Foreskin keratinocyte (primary cell): ENCODE measurements at places on chromosomes 16 and 17. TPM values are rescaled to one million over a fixed set of nuclear protein-coding genes. Genes with fewer than 3 reads are reported as not detected.

Gene WSCD1
- not detected in 2 replicates for total RNA-seq

Gene RPA1
- 44.4 and 52.9 TPM in 2 replicates for total RNA-seq

Gene GRAPL
- not detected in 2 replicates for total RNA-seq

Gene GUCY2D
- 0.49 TPM in 1 of 2 replicates, not detected in the other for total RNA-seq

Gene KATNIP
- total RNA-seq: 14.2 and 14.3 TPM in 2 replicates

Gene LLGL2
- 24.6 and 28.2 TPM in 2 replicates for total RNA-seq

Gene ABCA6
- total RNA-seq: 0.07 TPM in 1 of 2 replicates, not detected in the other

Gene SDR42E2
- total RNA-seq: not detected in 2 replicates

Gene TVP23A
- not detected in 2 replicates for total RNA-seq

Gene CUEDC1
- total RNA-seq: 11.6 and 13.1 TPM in 2 replicates

Gene SRL
- not detected in 2 replicates for total RNA-seq

Gene TXNL4B
- 8.6 and 10.3 TPM in 2 replicates for total RNA-seq

Gene USP31
- 23.0 and 24.2 TPM in 2 replicates for total RNA-seq

Gene BAHCC1
- 4.4 and 5.6 TPM in 2 replicates for total RNA-seq

Gene HS3ST2
- total RNA-seq: 31.1 and 32.4 TPM in 2 replicates

Gene SLC13A5
- total RNA-seq: 0.74 and 1.4 TPM in 2 replicates

Gene FADS6
- total RNA-seq: not detected in 2 replicates

Gene KRTAP16-1
- not detected in 2 replicates for total RNA-seq

Gene DOC2A
- 0.27 and 0.56 TPM in 2 replicates for total RNA-seq

Gene ADGRG3
- not detected in 2 replicates for total RNA-seq

Gene MAPK7
- total RNA-seq: 12.3 and 13.5 TPM in 2 replicates

Gene SGCA
- total RNA-seq: not detected in 2 replicates

Gene KRT27
- not detected in 2 replicates for total RNA-seq

Gene LHX1
- total RNA-seq: not detected in 2 replicates

Gene CD300LF
- total RNA-seq: not detected in 2 replicates

Gene CMTM4
- 18.8 and 20.3 TPM in 2 replicates for total RNA-seq

Gene CCDC92B
- total RNA-seq: 0.07 TPM in 1 of 2 replicates, not detected in the other

Gene C17orf100
- 0.88 and 1.2 TPM in 2 replicates for total RNA-seq

Gene ABCC1
- 22.1 and 22.3 TPM in 2 replicates for total RNA-seq

Gene ROGDI
- 22.5 and 23.6 TPM in 2 replicates for total RNA-seq

Gene CES5A
- total RNA-seq: not detected in 2 replicates

Gene FGF11
- 15.5 and 16.9 TPM in 2 replicates for total RNA-seq

Gene TRPV3
- 7.7 and 14.8 TPM in 2 replicates for total RNA-seq

Gene SHBG
- not detected in 2 replicates for total RNA-seq

Gene ALOX12
- total RNA-seq: 0.28 and 0.34 TPM in 2 replicates

Gene MT1H
- total RNA-seq: not detected in 2 replicates

Gene CCL16
- total RNA-seq: not detected in 2 replicates

Gene MT4
- not detected in 2 replicates for total RNA-seq

Gene APOH
- total RNA-seq: not detected in 2 replicates

Gene TOX3
- not detected in 2 replicates for total RNA-seq

Gene KRTAP4-9
- not detected in 2 replicates for total RNA-seq

Gene TOB1
- 45.2 and 49.1 TPM in 2 replicates for total RNA-seq

Gene CNTROB
- total RNA-seq: 29.0 and 31.8 TPM in 2 replicates

Gene ACSM2A
- total RNA-seq: not detected in 2 replicates

Gene MILR1
- not detected in 2 replicates for total RNA-seq

Gene PRKCA
- 5.0 and 6.8 TPM in 2 replicates for total RNA-seq

Gene CDC6
- total RNA-seq: 60.7 and 68.9 TPM in 2 replicates

Gene PRPF8
- total RNA-seq: 188 and 214 TPM in 2 replicates

Gene OVCA2
- total RNA-seq: 55.7 and 61.6 TPM in 2 replicates

Gene OR1D5
- not detected in 2 replicates for total RNA-seq

Gene SLC13A2
- not detected in 2 replicates for total RNA-seq

Gene HOXB6
- not detected in 2 replicates for total RNA-seq

Gene TEFM
- total RNA-seq: 13.2 and 14.1 TPM in 2 replicates

Gene CIITA
- 0.07 TPM in 1 of 2 replicates, not detected in the other for total RNA-seq

Gene IGSF6
- 0.03 and 0.04 TPM in 2 replicates for total RNA-seq

Gene TEKT1
- not detected in 2 replicates for total RNA-seq

Gene COASY
- total RNA-seq: 69.9 and 80.9 TPM in 2 replicates

Gene CFAP97D1
- not detected in 2 replicates for total RNA-seq
